ENCODE measurements at places on chromosomes 13 and 19. TPM values are rescaled to one million over a fixed set of nuclear protein-coding genes. Genes with fewer than 3 reads are reported as not detected.

DNA sequence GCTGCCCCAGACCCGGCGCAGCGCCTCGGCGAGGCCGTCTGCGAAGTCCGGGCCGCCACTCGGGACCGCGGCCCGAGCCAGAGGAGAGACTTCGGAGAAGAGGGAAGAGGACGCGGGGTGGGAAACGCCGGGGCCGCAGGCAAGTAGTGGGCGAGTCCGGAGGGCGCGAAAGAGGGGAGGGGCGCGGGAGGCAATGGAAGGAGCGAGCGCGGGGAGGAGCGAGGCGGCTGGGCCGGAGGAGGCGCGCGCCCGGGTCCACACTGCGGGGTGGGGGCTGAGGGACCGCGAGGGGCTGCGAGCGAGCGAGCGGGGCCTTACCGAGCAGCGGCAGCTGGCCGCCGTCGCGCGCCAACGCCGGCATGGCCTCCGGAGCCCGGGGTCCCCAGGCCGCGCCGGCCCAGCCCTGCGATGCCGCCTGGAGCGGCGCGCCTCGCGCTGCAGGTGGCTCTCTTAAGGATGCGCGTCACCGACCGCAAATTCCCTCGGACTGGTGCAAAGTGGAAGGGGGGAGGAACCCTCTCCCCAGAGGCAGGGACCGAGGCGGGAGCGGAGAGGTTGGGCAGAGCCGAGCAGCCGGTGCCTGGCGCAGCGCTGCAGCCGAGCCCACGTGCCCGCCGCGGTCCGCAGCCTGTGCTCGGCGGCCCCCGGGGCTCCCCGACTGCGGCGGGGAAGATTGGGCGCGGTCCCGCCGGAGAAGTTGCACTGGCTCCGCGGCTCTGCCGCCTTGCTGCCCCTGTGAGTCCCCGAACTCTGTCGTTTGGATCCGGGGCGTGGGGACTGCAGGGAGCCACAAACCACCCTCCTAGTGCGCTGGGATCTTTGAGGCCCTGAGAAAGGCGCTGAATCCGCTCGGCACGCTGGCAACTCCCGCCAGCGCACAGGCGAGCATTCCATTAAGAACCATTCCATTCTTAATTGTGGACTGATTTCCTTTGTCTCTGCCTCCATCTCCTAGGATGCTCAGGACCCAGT is at the start of gene FLT3:
FLT3 (minus strand) TSS at position 427 of the 972 bp plus-strand sequence; CDS start at position 361, 66 bp downstream.
- DNase-seq = no peak

DNA sequence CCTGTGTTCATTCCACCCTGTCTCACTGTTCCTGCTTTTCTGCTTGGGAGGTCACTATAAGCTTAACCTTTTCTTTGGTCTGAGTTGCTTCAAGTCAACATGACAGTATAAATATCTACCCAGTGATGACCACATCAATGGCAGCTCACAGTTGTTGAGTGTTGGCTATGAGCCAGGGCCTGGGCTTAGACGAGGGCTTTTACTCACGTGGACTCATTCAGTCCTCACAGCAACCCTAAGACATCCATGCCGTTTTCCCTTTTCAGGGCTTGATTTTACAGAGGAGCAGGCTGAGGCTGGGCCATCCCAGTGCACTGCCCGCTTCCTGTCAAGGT is 10.2 kb upstream of the CCDC97 start:
- DNase-seq = peak; percentile 46

GRCh38 chr19:44042147-44042546 is 9.7 kb upstream of the ZNF223 start:
- DNase-seq = no peak

DNA sequence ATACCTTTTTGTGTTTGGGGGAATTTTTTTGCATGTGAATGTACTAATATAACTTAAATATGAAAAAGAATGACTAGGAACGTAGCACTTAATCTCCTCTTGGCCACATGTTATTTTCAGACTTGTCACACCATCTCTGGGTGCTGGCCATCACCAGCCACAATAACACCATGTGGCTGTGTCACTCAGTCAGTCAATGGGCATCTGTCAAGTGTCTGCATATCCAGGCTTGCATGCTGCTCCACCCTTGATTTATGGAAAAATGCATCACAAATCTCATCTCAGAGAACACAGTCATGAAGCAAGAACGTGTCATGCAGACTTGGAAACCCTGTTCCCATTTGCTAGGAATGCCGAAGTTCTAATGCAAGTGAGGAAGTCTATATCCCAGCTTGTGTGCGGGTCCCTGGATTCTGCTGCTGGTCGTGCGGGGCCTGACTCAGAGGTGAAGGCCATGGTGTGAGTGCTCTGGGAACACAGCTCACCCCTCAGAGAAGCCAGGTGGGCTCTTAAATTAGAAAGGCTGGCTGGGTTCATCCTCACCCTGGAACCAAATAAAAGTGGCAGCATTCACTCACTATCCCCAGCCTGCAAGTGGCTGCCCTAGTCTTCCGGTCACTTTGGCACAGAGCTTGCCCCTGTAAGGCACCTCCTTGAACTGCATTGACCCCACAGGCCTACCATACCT is 53.6 kb upstream of the ARHGEF7 start:
- DNase-seq = no peak

- no peak for DNase-seq
Observed at GRCh38 chr13:98751367-98751782, 1.1 kb downstream of the SLC15A1 start.

DNA sequence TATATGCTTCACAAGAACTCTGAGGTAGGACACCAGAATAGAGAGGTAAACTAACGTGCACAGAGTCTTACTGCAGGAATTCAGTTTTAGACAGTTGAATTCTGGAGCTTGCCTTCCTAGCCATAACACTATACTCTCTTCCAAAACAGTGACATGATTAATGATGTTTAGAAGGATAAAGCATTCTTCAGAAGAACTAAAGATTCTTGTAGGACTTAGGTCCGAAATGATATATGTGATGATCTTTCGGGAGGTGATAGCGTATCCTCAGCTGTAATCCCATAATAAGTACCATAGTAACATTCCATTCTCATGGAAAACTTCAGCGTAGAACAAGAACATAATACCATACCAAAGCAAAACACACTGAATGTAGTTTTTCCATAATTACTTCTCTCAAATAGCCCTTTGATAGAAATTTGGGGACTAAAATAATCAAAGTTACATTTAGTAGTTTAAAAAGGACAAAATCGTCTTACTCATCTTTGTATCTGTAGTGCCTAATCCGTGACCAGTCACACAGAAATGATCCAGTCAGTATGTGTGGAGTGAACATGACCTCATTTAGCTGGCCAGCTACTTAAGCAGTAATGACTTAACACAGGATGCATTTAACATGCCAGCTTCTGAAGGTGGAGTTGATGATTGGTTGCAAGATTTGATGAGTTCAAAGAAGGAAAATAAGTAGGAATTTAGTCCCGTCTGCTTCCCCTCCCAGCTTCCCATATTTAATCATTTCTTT is 38.4 kb downstream of the PIBF1 start:
- no peak for DNase-seq

Gene NLRP11
- 0.21 TPM for total RNA-seq

Gene F10
- total RNA-seq = not detected

Gene SIAH3
- total RNA-seq = 1.3 TPM
